Stimulated activated CD8-positive, alpha-beta memory T cell treated with anti-CD3 and anti-CD28 coated beads, Interleukin-4, amount 100 ng/mL, for 1 hour (primary cell): ENCODE measurements at places on chromosomes 5 and 9.

- no peak for DNase-seq
These were observed 89.5 kb downstream of the ARSB start for GRCh38 chr5:78895616-78896015.

- DNase-seq = no peak
These were observed 263.9 kb downstream of the PAPPA start for GRCh38 chr9:116417464-116417863.

DNA sequence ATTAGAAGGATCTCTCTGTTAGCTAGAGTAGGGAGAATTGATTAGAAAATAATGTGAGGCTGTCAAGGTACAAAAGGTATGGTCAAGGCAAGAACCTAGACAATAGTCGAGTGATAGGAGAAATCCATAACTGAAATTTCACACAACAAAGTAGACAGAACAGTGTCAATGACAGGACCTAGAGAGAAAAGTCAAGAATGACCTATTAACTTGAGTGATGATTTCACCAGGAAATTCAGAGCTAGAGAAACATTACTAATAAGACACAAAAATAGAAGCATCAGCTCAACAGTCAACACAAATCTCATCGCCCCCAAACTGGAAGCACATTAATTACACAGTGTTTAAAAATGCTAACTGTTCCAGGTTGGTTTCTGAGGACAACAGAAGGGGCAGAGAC is 532.4 kb downstream of the CDH10 start:
- DNase-seq = no peak

- DNase-seq = no peak
These were observed 76.6 kb upstream of the ZNF169 start for GRCh38 chr9:94182532-94182931.

GRCh38 chr5:111383288-111383970 is 128.9 kb downstream of the STARD4 start:
- no peak for DNase-seq

DNA sequence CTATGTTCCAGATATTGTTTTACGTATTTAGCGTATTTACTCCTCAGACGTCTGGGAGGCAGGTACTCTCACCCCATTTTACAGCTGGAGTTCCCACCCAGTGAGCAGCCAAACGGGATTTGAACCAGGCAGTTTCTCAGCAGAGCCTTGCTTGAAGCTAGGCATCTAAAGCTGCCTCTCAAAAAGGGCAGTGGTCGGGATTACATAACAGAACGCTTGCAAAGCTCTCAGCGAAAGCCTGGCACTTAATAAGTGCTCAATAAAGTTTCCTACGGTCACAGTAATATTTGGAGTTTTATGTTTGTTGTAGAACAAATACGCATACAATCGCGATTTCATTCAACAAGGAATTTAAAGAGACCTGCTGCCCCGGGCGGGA is 286 bp upstream of the BSPRY start:
- DNase-seq = no peak

DNA sequence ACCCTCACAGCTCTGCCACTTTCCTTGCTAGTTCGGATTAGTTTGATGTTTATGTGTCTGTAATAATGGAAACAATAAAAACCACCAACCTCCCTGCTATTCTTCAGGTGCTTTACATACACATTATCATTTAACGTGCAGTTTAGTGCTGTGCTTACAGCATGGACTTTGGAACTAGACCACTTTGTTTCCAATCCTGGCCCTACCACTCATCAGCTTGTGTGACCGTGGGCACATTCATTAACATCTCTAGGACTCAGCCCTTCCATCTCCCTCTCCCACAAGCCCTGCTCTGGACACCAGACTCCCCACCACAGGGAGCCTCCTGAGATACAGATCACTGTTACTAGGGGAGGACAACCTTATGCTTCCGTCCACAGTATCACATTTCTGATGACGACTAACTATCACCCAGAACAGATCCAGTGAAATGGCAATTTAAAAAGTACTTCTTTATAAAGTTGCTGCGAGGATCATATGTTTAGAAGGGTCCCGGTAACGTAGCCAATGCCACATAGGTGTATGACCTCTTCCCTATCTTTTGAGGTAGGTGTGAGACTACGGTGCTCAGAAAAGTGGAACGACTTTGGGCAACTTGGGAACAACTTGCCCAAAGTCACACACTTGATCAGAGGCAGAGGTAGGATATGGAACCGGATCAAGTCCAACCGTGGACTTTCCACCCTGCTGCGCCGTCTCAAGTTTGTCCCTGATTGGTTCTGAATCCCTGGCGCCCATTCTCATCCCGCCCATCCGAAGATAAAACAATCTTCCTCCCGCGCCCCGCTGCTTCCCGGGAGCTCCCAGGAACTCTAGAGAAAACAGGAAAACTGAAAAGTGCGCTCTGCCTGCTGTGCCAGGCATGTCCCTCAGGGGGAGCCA is 132.4 kb upstream of the NIPBL start:
- DNase-seq = no peak

DNA sequence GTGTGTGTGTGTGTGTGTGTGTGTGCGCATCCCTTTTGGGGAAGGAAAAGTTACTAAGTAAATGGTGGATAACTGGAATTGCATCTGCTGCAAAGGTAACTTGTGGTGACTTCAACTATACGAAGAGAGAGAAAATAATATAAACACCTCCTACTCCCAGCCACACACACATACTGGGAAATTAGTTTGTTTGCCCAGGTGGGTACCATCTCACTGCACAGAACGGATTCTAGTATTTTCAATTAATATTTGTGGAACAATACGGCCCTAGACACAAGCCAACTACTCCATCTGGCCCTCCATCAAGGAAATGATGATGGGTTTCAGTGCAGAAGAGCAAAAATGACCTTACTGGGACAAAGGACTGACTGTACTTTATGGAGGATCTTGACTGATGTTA is 32.2 kb upstream of the TXN start:
- no peak for DNase-seq

DNA sequence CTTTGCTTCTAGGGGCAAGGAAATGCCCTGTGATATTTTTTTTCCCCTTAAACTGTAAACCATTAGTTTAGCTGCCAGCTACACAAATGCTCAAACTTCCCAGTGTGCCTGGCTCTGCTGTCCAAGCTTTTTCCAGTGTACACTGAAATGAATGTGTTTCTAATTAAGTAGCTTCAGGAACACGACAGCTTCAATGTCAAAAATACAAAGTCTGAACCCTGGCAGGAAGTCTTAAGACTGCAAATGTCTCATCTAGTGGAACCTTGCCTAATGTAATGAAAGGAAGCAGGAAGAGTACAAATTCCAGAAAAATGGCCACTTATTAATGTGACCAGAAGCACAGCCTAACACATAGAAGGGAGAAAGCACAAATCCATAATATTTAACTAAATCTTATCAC is 255.2 kb downstream of the CRB2 start:
- DNase-seq = no peak

DNA sequence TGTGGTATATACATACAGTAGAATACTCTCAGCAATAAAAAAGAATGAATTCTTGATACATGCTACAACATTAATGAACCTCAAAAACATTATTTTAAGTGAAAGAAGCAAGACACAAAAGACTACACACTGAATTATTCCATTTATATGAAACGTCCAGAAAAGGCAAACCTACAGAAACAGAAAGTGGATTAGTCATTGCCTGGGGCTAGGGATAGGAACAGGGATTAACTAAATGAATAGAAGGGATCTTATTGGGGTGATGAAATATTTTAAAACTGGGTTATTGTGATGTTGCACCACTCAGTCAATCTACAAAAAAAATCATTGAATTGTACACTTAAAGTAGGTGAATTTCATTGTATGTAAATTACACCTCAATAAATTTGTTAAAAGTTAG is 326.7 kb downstream of the PIK3R1 start:
- no peak for DNase-seq

DNA sequence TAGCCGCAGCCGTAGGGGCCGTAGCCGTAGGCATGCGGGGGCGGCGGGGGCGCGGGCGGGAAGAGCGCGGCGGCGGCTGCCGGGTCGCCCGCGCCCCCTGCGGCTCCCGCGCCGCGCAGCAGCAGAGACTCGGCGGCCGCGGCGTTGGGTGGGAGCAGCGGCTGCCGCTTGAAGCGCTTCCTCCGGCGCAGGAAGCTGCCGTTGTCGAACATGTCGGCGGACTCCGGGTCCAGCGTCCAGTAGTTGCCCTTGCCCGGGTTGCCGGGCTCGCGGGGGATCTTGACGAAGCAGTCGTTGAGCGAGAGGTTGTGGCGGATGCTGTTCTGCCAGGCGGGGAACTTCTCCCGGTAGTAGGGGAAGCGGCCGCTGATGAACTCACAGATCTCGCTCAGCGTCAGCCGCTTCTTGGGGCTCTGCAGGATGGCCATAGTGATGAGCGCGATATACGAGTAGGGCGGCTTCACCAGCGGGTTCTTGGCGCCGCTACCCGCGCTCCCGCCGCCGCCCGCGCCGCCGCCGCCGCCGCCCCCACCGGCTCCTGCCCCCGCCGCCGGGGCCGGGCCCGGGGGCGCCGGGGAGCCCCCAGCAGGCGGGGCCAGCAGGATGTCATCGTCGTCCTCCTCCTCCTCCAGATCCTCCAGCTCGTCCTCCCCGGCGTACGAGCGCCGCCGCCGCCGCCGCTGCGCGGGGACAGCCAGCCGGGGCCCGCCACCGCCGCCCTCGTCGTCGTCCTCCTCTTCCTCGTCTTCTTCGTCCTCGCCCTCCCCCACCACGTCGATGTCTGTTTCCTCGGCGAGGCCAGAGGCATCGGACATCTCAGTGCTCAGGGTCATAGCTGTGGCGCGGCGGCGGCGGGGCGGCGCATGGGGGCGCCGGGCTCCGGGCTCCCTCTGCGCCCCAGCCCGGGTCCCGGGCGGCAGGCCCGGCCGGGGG is 781 bp downstream of the FOXD1 start:
- DNase-seq = no peak

DNA sequence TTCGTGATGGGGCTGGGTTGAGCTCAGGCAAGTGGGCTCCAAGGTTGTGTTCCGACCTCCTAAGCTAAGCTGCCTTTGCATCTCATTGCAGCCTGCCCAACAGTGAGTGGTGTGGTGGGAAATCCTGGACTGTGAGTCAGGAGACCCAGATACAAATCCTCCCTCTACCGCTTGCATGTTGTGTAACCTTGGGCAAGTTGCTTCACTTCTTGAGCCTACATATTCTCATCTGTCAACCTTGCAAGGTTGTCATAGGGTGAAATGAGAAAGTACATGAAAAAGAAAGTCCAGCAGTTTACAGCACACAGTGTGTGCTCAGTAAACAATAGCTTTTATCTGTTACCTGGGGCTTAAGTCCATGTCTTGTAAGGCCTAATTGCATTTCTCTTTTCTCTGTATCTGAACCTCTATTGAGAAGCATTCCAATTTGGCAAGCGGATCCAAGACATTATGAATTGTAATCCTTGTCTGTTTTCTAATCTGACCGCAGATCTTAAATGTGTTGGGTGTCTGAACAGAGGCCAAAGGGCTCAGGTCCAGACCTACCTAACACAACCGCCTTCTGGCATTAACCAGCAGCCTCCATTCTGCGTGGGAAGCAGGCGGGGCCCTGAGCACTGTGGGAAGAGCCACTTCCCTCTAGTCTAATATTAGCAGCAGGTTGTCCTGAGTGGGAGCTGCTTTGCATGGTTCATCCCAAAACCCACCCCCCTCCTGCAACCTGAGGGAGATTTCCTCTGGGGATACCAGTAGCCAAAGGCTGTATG is 1.8 kb upstream of the GALNT12 start:
- DNase-seq = no peak

- no peak for DNase-seq
These were observed 365.0 kb upstream of the CDH9 start for GRCh38 chr5:27403243-27403882.

GRCh38 chr5:112068593-112068992 is 311.6 kb upstream of the NREP start:
- DNase-seq = no peak
